ENCODE measurements at places on chromosomes 4 and X. TPM values are rescaled to one million over a fixed set of nuclear protein-coding genes. Genes with fewer than 3 reads are reported as not detected.

DNA sequence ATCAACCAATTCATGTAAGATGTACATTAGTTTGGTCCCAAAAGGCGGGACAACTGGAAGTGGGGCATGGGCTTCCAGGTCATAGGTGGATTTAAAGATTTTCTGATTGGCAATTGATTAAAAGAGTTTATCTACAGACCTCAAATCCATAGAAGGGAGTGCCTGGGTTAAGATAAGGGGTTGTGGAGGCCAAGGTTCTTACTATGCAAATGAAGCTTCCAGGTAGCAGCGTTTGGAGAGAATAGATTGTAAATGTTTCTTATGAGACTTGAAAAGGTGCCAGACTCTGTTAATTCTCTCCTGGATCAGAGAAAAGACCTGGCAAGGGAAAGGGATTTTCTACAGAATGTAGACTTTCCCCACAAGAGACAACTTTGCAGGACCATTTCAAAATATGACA is 2.4 kb downstream of the MGST2 start:
- no peaks in the 10 kb centered on the region for H3K27me3 ChIP-seq
- peak overlapping the region; percentile 94 for H3K4me3 ChIP-seq
- H3K4me1 ChIP-seq = peaks cover 24% of the 10 kb centered on the region

DNA sequence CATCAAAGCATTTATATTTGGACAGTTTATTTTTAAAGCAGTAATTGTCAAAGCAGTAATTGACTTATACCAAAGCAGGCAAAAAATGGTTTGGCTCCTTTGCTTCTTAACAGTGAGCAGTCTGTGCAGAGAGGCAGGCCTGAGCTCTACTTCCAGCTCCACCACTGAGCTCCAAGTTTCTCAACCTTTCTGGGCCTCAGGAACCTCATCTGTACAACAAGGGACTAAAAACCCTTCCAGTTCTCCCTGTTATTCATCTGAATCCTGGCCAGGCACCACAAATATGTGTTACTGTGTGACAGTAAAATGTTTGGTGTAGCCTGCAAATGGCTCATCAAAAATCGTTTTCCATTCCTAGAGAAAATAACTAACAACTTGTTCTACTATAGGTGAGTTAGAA is 88.7 kb upstream of the TTC29 start:
- H3K4me3 ChIP-seq = no peak overlapping the region
- no peaks in the 10 kb centered on the region for H3K36me3 ChIP-seq
- no peak overlapping the region for H3K27ac ChIP-seq
- no peaks in the 10 kb centered on the region for H3K4me1 ChIP-seq
- no peaks in the 10 kb centered on the region for H3K27me3 ChIP-seq

- no peaks in the 10 kb centered on the region for H3K36me3 ChIP-seq
- peak overlapping the region; percentile 63 for H3K27ac ChIP-seq
- H3K4me3 ChIP-seq = no peak overlapping the region
These were observed 95.3 kb upstream of the EGFL6 start for GRCh38 chrX:13474164-13474516.

- no peak overlapping the region for H3K4me3 ChIP-seq
- no peaks in the 10 kb centered on the region for H3K4me1 ChIP-seq
- H3K36me3 ChIP-seq = no peaks in the 10 kb centered on the region
These were observed 353.0 kb upstream of the SLC7A11 start for GRCh38 chr4:138595171-138595570.

GRCh38 chr4:143558286-143558685 is 44.8 kb downstream of the SMARCA5 start:
- peaks cover 25% of the 10 kb centered on the region for H3K36me3 ChIP-seq
- no peak for DNase-seq
- no peak overlapping the region for H3K27ac ChIP-seq

GRCh38 chrX:45110494-45110893 is 90.2 kb downstream of the DIPK2B start:
- H3K4me1 ChIP-seq = no peaks in the 10 kb centered on the region
- H3K27ac ChIP-seq = no peak overlapping the region
- no peak for DNase-seq

GRCh38 chr4:82431831-82432230 is 1.4 kb downstream of the ENOPH1 start:
- H3K27ac ChIP-seq = no peak overlapping the region
- no peaks in the 10 kb centered on the region for H3K4me1 ChIP-seq
- no peaks in the 10 kb centered on the region for H3K27me3 ChIP-seq

DYNLT3 gene
- 15.4 TPM for total RNA-seq

DNA sequence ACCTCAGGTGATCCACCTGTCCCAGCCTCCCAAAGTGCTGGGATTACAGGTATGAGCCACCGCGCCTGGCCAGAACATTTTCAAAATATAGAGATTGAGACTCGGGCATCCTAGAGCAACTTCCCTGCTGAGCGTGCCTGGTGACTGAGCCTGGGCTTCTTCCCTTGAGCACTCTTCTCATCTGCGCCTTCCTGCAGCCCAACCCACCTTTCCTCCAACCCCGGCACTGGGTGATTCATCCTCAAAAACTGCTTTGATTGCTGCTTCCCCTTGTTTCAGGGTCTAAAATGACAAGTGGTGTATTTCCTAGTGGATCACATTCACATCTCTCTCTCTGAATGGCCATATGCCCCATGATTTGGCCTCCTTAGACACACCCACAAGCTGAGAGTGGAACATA is 37.8 kb downstream of the PHKA2 start:
- no peak for DNase-seq
- H3K27ac ChIP-seq = no peak overlapping the region
- no peaks in the 10 kb centered on the region for H3K4me1 ChIP-seq
- no peaks in the 10 kb centered on the region for H3K36me3 ChIP-seq
- H3K4me3 ChIP-seq = no peak overlapping the region
- H3K27me3 ChIP-seq = no peaks in the 10 kb centered on the region

DNA sequence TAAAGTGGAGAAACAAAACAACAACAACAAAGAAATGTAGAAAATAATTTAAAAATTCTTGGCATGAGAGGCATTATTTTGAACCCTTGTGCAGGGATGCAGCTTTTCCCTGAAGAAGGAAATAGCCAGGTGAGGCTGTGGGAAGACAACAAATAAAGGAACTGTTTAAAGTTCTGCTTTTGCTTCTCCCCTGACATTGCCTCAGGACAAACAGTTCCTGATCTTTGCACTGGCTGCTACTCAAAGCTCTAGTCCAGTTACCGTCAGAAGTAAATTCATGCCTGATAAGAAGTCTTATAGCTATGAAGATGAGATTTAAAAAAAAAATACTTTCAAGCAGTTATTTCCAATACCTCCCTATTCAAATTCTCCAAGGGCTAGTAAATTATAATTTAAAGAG is 233.8 kb downstream of the IL15 start:
- H3K4me3 ChIP-seq = no peak overlapping the region
- H3K27me3 ChIP-seq = peaks cover 9% of the 10 kb centered on the region
- no peak for DNase-seq
- no peaks in the 10 kb centered on the region for H3K4me1 ChIP-seq

CSAG1 gene
- not detected for total RNA-seq

Measured in endodermal cell (in vitro differentiated cells).